ENCODE measurements at places on chromosomes 2 and 18. TPM values are rescaled to one million over a fixed set of nuclear protein-coding genes. Genes with fewer than 3 reads are reported as not detected.

DNA sequence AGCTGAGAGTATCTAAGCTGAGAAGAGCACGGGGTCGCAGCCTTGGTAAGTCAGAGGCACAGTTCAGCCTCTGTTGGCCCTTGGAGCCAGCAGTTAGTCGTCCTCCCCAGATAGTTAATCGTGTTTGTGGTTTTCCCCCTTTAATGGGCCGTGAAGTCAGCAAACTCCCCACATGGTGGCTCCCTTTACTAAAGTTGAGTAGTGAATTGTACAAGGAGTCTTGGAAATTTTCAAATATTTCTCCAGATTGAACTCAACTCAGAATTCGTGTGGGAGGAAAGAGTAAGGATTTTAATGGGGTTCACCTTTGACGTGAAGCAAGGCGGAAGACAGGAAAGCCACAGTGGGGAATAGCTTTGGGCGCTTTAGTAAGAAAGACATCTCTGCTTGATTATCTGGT lies 2.4 kb upstream of the ADCYAP1 start:
- DNase-seq, result no peak

DNA sequence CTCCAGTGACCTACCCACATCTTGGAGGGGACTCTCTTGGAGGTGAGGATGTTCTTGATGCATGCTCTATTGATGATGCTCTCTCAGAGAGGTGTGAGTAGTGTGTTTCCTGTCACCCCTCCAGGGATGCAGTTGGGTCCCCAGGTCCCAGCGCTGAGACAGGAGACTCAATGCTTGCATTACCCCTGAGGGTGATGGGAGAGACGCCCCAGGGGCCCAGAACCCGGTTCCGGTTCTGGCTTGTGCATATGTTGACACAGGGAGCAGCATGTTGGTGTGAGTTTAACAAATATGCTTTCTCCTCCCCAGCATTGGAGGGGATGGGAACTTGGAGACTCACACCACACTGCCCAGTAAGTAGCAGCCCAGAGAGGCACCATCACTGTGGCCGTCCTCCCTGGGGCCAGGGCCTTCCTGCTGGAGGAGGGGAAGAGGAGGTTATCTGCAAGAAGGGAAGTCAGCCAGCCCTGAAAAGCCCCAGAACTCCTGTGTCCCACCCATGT lies 124.5 kb downstream of the PLB1 start:
- DNase-seq, result no peak

GRCh38 chr18:21991886-21992285 lies 177.5 kb upstream of the GATA6 start:
- no peak for DNase-seq

- peak; percentile 38 for DNase-seq
These were observed 24.7 kb upstream of the PNPT1 start for GRCh38 chr2:55718165-55719008.

Gene AMER3
- not detected for total RNA-seq

Gene CYBRD1
- 8.8 TPM for total RNA-seq

Gene OSGEPL1
- 6.8 TPM for total RNA-seq

All from kidney epithelial cell (primary cell).